ENCODE measurements at places on chromosomes 5 and 9.

- no peak for DNase-seq
These were observed 16.5 kb downstream of the GARNL3 start for GRCh38 chr9:127280880-127281660.

- no peak for DNase-seq
These were observed 48.0 kb downstream of the DPYSL3 start for GRCh38 chr5:147461915-147462314.

DNA sequence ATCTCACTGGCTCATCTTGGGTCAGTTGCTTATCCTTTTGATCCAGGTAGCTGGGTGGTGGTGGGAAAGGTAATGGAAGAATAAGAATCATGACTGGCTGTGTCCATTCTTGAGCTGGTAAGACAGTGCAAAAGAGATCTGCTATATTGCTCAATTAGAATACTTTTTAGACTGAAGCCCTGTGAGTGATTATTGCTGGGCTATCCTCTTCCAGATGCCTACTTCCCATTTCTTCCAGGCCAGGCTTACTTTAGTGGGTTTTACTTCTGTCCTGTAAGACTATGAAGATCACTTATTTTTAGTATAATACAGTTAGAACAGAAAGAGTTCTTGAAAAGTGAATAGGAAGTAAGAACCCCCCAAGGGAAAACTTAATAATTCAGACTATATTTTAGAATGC lies 7.2 kb downstream of the MARCHF6 start:
- DNase-seq, result no peak

DNA sequence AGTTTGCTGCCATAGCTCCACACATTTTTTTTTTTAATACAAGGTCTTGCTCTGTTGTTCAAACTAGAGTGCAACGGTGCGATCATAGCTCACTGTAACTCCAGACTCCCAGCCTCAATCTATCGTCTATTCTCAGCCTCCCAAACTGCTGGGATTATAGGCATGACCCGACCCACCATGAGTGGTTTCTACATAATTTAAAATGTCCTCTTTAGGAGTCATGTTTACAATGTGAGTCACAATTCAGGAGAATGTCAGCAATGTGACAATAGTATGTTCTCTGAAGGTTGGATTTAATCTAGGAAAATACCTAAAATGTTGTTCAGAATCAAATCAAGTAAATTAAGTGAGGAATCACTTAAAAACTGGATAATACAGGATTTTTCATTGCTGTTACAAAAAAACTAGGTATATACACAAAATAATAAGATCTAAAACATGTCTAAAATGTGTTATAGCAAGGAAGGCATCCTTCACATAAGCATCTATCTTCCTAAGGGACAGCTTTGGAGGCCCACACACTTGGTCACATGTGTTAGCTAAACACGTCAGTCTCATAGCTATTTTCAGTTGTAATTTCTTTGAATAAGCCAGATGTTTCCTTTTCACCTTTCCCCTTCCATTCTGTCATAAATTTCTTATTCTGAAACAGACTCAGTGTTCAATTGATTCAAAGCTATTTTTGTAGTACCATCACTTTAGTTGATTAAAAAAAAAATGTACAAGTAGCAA lies 30.0 kb upstream of the ELAVL2 start:
- no peak for DNase-seq

DNA sequence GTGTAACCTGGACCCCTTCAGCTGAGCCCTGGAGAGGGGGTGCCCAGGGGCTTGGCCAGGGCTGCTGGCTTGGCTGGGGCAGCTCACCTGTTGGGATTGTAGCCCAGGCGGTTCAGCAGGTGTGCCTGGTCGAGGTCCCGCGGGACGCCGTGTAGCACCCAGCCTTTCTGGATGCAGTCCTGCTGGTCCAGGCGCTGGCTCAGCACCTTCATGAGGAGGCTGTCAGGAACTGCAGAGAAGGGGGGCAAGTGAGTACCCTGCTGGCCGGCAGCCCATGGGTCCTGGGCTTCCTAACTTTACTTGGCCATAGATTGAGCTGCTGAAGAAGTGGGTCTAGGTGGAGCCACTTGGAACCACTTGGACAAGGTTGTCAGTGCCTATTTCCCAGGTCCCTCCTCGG lies 85.5 kb downstream of the AK8 start:
- no peak for DNase-seq

DNA sequence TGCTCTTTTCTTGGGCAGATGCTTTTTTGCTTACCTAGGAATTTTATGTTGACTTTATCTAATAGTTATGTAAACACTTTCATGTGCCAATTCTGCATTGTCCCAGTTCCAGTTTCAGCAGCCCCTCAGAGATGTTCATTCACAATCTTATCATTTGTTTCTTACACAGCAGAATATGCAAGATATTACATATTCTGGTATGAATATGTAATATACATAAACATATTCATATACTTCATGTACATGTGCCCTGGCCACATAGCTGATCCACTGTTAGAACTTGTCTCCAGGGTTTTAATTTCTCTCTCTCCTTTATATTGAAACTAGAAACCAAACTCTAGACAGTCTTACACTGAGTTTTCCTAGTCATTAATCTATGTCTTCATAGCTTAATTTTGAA lies 90.2 kb upstream of the PARP8 start:
- DNase-seq, result no peak

GRCh38 chr5:172708183-172708505 lies 62.9 kb downstream of the DUSP1 start:
- no peak for DNase-seq

Data from stimulated activated CD8-positive, alpha-beta memory T cell treated with anti-CD3 and anti-CD28 coated beads, Interleukin-2, amount 100 ng/mL, for 1 hour (primary cell).